NCI-H774 (cell line): ENCODE measurements at places on chromosomes 4 and X.

- DNase-seq: no peak
Observed at GRCh38 chr4:150343796-150344195, 238.2 kb upstream of the MAB21L2 start.

GRCh38 chrX:133685822-133686221 is 270.5 kb upstream of the GPC4 start:
- no peak for DNase-seq

- DNase-seq: no peak
Observed at GRCh38 chrX:119230850-119231249, 5.2 kb upstream of the PGRMC1 start.

DNA sequence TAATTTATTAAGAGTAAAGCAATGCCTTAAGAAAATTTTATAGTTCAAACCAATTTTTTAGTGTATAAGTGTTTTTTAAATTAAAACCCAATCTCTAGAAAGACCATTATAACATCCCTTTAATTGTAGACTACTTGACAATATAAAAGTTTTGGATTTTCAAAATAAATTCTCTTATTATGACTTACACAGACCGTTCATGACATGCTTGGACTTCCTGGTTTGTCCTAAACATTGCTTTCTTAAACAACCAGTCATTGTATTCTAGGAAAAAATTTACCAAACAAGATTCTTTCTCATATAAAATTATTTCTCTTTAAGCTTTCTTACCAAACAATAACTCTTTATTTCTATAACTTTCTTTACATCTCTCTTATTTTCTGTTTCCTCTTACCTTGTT is 49.0 kb upstream of the CXorf51A start:
- no peak for DNase-seq

DNA sequence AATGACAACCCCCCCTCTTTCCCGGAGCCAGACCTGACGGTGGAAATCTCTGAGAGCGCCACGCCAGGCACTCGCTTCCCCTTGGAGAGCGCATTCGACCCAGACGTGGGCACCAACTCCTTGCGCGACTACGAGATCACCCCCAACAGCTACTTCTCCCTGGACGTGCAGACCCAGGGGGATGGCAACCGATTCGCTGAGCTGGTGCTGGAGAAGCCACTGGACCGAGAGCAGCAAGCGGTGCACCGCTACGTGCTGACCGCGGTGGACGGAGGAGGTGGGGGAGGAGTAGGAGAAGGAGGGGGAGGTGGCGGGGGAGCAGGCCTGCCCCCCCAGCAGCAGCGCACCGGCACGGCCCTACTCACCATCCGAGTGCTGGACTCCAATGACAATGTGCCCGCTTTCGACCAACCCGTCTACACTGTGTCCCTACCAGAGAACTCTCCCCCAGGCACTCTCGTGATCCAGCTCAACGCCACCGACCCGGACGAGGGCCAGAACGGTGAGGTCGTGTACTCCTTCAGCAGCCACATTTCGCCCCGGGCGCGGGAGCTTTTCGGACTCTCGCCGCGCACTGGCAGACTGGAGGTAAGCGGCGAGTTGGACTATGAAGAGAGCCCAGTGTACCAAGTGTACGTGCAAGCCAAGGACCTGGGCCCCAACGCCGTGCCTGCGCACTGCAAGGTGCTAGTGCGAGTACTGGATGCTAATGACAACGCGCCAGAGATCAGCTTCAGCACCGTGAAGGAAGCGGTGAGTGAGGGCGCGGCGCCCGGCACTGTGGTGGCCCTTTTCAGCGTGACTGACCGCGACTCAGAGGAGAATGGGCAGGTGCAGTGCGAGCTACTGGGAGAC is 1.6 kb downstream of the PCDH10 start:
- DNase-seq: no peak

GRCh38 chr4:168537086-168537485 is 40.2 kb downstream of the PALLD start:
- DNase-seq: no peak

DNA sequence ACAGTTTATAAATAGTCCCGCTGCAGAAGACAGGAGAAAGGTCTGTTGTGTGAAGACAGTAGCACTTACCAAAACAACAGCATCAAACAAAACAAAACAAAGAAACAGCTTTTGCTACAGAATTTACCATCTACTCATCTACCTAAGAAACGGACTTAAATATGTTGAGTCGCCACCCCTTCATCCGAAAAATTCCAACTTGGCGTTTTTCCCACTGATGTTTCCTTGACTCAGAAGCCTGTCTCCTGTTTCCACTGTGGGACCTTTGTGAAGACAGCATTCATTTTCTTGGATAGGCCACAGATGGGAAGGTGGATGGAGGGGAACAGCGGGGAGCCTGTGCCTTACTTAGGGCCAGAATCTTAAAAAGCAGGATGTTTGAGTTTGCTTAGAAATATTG is 1.3 kb upstream of the ITM2A start:
- no peak for DNase-seq

DNA sequence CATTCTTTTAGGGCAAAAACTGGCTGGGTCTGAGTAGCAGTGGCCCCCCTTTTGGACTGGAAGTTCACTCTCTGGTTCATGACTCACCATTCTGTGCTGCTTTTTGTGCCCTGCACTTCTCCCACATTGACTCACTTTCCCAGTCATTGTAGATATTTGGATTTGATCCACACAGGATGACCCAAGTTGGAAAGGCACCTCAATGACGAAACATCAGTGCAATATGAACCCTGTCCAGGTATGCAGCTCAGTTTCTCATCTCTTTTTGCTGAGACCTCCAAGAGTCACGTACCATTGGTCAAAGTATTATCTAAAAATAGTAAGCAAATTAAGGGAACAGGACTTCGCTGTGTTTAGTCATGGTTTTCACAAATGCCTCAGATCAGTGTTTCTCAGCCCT is 92.7 kb downstream of the CBLL2 start:
- DNase-seq: no peak

DNA sequence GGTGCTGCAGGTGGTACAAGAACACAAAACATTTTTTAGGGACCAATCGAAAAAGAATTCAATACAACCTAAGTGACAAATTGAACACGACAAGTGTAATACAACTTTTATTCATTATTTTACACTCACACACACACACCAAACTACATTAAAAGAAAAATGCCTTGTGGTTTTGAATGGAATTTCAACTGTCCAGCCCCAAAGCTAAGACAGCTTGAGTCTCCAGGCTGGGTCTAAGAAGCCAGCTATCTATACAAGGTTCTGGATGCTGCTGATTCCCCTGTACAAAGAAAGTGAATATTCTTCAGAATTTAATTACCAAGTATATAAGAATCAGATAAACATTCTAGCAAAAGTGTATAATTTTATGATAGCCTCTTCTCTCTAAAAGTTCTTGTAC is 118.2 kb downstream of the PPP3CA start:
- no peak for DNase-seq

DNA sequence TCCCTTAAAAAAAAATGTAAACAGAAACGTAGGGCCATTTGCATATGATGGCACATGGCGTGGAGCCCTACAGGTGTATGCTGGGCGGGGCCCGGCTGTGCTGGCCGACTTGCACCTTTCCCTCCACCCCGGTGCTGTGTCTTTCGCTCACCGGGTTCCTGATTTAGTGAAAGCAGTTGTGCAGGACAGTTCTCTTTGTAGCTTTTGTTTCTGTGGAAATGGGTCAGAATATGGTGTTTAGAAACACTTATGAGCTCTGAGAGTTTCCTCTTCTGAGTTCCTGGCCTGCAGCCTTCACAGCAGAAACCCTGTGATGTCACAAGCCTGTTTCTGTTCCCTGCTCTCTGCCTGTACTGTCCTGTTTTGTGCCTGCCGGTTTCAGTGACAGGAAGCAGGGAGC is 22.5 kb upstream of the MSANTD1 start:
- no peak for DNase-seq

DNA sequence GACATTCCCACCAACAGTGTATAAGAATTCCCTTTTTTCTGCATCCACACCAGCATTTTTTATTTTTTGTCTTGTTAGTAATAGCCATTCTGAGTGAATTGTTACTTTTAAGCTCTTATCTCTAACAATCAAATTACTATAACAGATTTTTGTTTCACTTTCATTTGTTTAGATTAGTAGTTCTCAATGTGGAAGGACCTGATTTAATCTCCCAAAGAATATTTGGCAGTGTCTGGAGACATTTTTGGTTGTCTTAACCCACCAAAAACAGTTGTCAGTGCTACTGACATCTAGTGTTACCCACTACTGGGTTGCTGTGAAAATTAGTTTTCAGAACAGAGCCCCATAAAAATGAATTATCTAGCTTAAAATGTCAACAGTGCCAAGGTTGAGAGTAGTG is 37.9 kb downstream of the RUFY3 start:
- no peak for DNase-seq

DNA sequence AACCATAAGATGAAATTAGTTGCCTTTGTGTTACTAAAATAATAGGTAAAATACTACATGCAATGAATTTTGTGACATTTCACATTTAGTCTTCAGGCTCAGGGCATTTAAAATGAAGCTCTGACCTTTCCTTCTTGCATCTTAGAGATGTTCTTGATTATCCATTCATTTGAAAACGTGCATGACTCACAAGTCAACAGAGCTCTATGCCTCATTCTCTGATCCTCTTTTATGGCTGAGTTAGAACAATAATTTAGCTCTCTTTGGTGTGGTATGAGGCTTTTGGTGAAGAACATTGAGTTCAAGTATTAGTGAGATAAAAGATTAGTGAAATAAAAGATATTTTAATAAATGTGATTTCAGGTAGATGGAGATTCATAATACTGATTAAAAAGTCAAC is 66.5 kb downstream of the TIGD2 start:
- DNase-seq: no peak

DNA sequence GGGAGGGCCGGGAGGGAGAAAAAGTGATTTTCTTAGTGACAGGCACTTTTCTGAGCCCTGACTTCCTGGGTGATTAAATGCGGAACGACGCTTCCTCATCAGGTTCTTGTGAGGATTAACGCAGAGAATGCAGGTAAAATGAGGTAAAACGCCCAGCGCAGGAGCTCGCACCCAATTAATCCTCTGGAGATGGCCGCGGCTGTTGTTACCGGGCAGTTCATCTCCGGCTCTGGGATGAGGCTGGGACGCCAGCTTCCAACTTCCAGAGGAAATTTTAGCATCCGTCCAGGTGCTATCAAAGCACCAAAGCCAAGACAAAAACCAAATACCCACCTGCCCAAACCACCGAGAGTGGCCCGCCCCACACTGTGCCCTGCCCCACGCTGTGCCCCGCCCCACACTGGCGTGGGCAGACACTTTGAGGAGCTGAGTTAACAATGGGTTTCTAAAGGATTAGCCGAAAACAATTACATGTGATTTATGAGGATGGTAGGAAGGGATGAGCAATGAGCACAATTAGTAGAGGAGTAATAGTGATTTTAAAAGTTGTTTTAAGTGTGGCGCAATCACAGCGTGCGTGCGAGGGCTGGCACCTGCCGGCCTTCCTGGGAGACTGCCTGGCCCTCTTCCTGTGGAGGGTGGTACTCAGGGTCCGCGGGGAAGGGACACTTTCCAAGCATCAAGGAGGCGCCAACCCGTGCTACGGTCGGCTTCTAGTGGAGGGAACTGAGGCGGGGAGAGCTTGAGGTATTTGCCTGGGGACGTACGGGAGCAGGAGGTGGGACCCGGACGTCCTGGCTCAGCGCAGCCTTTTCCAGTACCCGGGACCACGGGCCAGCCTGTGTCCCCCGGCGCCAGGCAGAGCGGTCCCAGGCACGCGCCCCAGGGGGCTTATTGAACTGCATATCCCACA is 41.6 kb upstream of the ADRA2C start:
- no peak for DNase-seq

DNA sequence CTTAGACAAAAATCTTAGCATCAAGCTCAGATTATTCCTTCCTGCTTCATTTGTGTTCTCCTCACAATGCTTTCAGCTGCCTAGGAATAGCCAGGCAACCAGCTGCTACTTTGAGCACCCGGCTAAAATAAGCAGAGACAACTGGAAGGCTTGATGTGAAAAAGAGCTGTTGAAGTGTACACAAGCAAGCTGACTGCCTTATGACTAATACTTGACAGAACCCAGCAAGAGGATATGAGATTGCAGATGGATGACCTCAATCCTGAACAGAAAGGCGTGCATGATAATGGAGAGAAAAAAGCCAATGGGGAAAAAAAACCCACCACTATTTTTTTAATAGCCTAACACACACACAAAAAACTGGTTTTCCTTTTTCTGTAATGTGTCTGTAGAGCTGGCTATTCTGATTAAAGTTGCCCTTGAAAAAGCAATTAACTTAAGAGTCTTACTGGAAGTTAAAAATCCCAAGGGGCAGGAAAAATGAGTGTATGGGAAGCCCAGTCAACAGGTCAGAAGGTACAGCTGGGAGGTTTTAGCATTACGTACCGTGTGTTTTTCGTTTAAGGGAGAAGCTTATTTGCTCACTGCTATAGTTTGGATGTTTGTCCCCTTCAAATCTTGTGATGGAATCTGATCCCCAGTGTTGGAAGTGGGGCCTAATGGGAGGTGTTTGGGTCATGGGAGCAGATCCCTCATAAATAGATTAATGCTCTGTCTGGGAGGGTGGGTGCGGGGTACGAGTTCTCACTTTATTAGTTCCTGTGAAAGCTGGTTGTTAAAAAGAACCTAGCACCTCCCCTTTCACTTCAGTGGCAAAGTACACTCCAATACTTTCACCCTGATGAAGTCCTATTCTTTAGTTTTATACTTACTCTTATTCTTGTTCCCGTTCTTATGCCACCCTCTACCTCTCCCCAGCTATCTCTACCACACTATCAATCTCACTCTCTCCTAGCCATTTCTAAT is 37.1 kb upstream of the HERC6 start:
- DNase-seq: peak; percentile 22

GRCh38 chr4:2409381-2409783 is 9.1 kb downstream of the ZFYVE28 start:
- no peak for DNase-seq
